Urothelium cell line (cell line): ENCODE measurements at places on chromosomes 7 and 10.
A peak's percentile ranks its signal among the peaks of the same experiment; 100 is the strongest.

- no peak for DNase-seq
These were observed 13.0 kb upstream of the DLX6 start for GRCh38 chr7:96992192-96993005.

- no peak for DNase-seq
These were observed 70.2 kb upstream of the LAMB4 start for GRCh38 chr7:108200326-108200725.

DNA sequence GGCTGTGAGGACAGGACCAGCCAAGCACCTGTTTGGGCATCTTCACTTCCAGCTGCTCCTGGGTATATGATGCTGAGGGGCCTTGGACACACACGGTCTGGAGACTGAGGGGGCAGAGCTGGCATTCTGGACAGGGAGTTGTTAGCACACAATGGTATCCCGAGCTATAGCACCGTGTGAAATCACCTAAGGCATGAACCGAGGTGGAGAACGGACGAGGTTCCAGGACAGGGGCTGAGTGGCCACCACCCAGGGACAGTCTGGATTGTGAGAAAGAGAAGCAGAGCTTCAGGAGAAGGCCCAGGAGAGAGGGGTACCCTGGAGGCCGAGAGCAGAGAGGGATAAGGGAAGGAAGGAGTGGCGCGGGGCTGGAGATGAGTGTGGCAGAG is 571.8 kb downstream of the TCERG1L start:
- no peak for DNase-seq

- no peak for DNase-seq
These were observed 52.5 kb upstream of the TAS2R16 start for GRCh38 chr7:123047955-123048354.

DNA sequence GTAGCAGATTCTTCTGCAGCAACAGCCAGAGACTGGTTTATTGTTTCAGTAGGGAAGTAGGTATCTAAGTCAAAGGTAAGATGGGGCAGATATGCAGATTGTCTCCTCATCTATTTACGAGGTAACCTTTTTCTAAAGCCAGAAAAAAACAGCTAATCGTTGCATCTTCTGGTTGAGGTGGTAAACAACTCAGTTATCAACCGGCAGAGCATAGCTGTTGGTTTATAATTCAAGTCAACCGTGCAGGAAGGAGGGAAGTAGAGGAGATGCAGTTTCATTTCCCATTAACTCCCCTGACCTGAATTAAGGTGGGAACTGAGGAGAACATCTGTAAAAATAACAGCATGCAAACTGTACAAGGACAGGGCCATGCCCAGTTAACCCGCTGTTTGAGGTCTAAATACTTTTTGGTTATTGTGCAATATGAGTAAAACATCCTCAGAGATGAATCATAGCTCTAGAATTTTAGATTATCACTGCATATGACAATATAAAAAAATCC is 156.5 kb upstream of the ITGB1 start:
- DNase-seq: no peak

- DNase-seq: no peak
These were observed 75.9 kb upstream of the PCBD1 start for GRCh38 chr10:70964245-70964644.

GRCh38 chr7:28800150-28800549 is 158.0 kb downstream of the TRIL start:
- no peak for DNase-seq

DNA sequence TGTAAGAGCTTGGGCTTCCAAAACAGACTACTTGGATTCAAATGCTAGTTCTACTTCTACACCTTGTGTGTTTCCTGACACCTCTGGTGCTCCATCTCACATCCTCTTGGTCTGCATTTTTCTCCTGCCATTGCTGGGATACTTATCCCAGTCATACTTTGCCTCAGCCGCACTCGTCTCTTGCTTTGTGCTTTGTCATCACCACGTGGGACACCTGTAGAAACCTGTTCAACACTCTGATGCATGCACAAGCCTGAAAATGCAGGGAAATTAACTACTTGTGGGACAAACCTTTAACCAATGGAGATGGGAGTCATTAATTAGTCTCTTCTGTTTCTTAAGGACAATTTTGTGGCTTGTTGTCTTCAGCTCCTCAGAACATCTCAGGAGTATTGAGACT is 94.2 kb upstream of the PHYHIPL start:
- no peak for DNase-seq

- no peak for DNase-seq
These were observed 520.5 kb downstream of the GLRX3 start for GRCh38 chr10:130656582-130657133.

- DNase-seq: no peak
These were observed 9.3 kb downstream of the CROT start for GRCh38 chr7:87354749-87355148.

GRCh38 chr7:104805449-104806317 is 208.3 kb upstream of the KMT2E start:
- no peak for DNase-seq

GRCh38 chr7:14894826-14895225 is 7.7 kb downstream of the DGKB start:
- no peak for DNase-seq

- DNase-seq: no peak
These were observed 7.1 kb downstream of the R3HCC1L start for GRCh38 chr10:98141484-98142073.

DNA sequence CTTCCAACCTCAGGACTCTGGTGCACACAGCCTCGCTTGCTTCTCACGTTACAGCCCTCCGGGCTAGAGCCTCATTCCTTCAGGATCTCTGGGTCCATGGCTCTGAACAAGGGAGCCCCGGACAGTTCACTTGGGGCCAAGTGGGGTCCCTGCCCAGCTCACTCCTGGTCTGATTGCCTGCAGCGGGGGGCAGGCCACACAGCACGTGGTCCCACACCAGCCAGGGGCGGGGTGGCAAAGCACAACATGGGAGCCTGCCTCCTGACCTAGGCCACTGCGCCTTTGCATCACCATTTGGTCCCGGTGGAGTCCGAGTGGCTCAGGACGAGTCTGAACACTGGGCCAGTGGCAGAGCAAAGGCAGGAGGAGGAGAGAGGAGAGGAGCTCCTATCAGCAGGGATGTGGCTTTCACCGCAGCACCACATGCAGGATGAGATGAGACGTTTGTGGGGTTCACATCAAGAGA is 13.4 kb upstream of the CRYGN start:
- DNase-seq: no peak

- DNase-seq: no peak
These were observed 29.0 kb downstream of the AKR1C8 start for GRCh38 chr10:5155951-5156350.

DNA sequence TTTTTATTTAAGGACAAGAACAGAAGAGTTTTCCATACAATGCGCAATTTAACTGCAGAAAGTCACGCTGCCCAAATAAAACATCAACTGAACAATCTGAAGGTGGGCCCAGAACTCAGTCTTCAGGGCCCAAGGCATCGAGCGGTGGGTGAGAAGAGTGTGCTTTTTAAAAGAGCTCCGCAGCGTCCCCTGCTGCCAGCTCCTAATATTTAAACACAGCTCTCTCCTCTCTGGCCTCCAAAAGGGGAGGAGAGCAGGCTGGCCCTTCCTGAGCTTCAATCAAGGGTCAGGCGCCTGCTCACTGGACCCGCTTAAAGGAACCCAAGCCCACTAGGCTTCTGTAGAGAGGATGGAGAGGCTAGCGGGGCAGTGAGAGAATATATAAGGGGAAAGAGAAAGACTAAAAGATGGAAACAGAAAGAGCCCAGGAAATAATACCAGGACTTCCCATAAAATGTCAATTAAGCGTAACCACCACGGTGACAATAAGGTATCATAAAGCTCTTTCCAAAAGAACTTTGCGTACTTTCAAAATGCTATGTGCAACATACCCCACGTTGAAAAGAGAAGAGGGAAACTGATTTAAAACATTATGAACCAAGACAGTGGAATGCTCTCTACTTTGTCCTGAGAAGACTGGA is 2.8 kb downstream of the FAM53B start:
- DNase-seq: peak; percentile 72

GRCh38 chr7:11135573-11135972 is 161.9 kb downstream of the PHF14 start:
- DNase-seq: no peak

DNA sequence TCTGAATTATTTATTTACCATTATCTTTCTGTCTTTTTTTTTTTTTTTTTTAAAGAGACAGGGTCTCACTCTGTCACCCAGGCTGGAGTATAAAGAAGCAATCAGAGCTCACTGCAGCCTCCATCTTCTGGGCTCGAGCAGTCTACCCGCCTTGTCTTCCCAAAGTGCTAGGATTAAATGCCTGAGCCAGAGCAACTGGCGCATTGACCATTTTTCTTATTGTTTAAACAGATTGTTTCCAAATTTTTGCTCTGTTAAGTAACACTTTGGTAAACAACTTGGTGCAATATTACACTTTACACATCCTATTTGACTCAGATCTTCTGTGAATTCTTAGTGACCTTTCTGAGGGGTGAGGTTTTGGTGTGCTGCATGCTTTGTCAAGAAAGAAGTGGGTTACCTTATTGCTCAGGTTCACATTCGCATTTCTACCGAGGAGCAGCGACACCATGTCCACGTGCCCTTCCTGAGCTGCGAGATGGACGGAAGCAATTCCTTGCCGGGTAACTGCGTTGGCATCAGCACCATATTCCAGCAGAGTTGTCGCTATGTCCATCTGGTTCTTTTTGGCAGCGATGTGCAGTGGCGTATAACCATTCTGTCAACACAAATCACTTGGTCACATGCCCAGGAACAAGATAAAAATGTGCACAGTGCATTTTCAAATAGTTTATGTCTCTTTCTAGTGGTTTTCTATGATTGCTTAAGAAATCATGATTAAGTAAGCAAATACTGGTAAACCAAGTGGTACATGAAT is 203.2 kb downstream of the ANK3 start:
- DNase-seq: no peak

DNA sequence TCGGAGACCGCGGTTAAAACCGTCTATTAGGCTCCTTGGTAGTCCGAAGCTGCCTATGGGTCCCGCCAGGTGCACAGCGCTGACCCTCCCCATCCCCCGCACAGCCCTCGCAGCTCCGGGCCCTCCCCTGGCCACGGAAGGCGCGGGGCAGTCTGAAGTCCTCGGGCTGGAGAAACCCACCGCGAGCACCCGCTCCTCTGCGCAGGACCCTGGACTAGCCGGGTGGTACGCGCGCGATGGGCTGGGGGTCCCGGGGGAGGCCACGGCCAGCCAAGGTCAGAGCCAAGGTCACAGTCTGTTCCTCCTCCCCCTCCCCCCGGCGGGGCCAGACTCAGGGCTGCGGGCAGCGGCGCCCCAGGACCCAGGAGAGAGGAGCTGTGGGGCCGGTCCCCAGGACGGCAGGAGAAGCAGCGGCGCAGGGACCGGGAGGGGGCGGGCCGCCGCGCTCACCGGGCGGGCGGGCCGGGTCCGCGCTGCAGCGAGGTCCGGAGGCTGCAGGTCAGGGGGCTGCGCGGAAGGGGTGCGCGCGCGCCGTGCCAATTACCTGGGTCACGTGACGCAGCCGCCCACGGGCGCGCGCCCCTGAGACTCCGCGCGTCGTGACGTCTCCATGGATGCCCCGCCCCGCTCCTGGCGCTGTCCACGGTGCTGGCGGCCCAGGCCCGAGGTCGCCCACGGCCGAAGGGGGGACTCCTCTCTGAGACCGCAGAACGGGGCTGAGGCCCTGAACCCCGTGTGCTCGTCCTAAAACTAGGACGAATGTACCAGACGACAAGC is at the start of gene OGDHL:
TSS of gene OGDHL (minus strand) at position 535 of the 777 bp plus-strand sequence. CDS start 3,731 bp downstream, outside the sequence.
- peak; percentile 93 for DNase-seq

- no peak for DNase-seq
These were observed 22.4 kb upstream of the TBRG4 start for GRCh38 chr7:45133877-45134276.

DNA sequence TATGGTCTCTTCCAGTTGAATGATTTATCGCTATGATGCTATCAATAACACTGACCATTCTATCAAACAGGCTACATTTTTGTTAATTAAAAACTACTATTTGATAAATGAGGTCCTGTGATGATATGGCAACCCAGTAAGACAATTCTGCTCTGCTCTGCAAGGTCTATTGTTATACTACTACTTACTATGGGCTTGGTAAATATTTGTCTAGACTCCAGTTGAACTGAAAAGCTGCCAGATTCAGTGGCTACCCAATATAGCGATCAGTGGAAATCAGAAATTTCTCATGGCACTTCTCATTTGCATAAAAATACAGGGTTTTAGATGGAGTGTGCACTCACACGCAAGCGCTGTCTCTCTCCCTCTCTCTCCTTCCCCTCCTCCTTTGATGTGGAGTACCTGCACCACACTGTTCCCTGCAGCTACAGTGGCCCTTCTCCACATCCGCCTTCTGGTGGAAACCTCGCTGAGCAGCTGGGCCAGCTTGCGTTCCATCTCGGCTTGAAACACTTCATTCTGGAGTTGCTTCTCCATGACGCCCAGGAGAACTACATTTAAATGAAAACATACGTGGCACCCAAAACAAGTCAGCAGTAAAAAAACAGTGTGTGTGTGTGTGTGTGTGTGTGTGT is 77.9 kb downstream of the KIAA1549 start:
- no peak for DNase-seq

DNA sequence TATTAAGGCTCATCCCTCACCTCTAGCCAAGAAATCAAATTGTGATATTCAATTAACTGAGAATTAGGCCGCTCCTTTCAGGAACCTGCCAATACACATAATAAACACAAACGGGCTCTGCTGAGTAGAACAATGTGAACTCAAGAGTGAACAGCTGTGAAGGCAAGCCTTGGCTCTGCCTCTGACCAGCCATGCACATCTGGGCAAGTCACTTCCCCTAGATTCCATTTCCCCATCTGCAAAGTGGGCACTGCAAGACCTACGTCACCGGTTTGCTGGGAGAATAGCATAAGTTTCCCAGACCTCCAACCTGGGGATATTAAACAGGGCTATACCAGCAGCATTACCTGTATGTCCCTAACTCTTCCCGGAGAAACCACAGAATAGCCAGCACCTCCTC is 355.2 kb downstream of the TNS3 start:
- DNase-seq: no peak

DNA sequence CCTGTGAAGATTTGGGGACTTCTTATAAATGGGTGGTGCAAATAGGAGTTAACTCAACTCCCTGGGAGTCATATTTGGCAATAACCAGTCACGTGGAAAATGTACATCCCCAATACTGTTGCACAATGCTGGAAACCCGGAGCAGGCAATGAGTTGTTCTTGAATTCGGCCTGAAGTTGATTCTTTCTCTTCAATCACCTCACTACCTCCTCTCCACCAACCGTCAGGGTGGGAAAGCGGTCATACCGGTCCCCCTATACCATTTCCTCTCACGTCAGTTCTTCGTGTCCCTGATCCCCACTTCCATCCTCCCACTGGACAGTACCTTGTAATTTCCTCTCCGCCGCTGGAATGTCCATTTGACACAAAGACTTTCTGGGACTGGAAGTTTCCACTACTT is 2.8 kb downstream of the GIMAP5 start:
- DNase-seq: no peak

DNA sequence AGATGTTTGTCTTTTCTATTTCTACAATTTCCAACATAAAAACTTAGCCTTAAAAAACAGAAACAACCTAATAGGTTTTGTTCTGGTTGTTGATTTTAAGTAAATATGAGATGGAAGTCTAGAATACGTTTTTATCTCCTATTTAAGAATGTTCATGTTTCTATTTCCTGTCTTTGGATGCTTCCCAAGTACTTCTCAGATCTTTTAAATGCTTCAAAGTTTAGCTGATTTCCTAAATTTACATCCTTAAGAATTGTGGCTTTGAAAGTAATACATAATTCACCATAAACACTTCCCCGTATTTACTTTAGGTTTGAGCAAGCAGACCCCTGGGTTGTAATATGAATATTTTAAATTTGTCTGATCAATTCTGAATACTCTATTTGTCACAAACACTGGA is 70.5 kb downstream of the RAPGEF5 start:
- no peak for DNase-seq

GRCh38 chr7:126203185-126203584 is 1049.6 kb downstream of the GRM8 start:
- DNase-seq: no peak
